RKO (cell line): ENCODE measurements at places on chromosomes 16 and 17.

DNA sequence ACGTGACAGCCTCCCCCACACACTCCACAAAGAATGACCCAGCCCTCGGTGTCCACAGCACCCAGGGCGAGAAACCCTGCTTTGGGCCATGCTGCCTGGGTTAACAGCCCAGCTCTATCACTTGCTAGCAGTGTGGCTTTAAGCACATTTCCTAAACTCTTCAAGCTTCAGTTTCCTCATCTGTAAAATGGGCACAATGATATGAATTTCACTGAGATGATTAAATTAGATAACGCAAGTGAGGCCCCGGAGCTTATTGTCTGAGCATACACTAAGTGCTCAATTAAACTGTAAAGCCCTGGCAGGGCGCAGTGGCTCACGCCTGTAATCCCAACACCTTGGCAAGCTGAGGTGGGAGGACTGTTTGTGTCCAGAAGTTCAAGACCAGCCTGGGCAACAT is 79.4 kb downstream of the LITAF start:
- DNase-seq = no peak

GRCh38 chr16:67801241-67801640 is 5.1 kb downstream of the RANBP10 start:
- no peak for DNase-seq

GRCh38 chr16:64409783-64410210 is 712.1 kb downstream of the CDH11 start:
- DNase-seq = no peak

DNA sequence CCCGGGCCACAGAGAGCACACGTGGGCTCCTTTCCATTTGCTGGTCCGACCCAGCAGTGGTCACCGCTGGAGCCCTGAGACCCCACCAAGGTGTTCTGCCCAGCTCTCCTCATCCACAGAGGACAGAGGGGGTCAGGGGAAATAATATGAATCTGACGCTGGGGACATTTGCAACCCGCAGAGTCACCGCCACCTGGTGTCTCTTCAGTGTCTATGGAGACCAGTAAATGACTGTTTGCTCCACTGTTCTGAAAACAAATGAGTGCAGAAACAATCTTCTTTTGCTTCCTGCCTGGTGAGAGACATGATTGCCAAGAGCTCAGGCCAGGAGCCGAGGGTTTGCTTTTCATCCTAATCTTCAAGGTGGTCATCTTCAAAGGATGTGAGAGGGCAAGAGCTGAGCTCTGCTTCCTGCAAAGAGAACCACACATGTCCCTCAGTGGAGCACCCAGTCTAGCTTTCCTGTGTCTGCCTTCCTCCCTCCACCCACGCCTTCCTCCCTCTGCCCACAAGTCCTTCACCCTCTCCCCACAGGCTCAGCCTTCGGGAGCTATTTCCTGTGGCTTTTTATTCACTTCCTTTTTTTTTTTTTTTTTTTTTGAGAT is 14.7 kb upstream of the KLHDC4 start:
- no peak for DNase-seq

- no peak for DNase-seq
Measured at GRCh38 chr16:8928467-8928957, 35.2 kb downstream of the USP7 start.

- no peak for DNase-seq
Measured at GRCh38 chr16:5508371-5508770, 410.8 kb upstream of the EEF2KMT start.

DNA sequence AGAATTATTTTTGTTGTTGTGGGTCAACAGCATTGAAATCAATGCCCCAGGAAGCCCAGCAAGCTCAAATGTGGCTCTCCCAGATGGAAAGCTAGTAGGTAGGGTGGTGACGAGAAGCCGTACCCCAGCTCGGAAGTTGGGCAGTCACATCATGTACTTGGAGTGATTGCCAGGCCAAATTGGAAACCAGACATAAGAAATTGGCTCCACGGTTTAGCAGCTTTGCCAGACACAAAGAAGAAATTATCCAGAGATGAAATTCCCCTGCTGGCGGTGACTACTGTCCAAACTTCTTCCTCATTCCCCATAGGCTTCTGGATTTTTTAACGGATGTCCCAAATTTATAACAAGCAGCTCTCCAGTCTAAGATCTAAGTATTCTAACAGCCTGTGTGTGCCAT is 95.9 kb downstream of the OR1D5 start:
- no peak for DNase-seq

GRCh38 chr17:26775219-26775822 is 518.6 kb upstream of the WSB1 start:
- DNase-seq = no peak

GRCh38 chr17:1180958-1181752 is 1.4 kb upstream of the ABR start:
- no peak for DNase-seq

DNA sequence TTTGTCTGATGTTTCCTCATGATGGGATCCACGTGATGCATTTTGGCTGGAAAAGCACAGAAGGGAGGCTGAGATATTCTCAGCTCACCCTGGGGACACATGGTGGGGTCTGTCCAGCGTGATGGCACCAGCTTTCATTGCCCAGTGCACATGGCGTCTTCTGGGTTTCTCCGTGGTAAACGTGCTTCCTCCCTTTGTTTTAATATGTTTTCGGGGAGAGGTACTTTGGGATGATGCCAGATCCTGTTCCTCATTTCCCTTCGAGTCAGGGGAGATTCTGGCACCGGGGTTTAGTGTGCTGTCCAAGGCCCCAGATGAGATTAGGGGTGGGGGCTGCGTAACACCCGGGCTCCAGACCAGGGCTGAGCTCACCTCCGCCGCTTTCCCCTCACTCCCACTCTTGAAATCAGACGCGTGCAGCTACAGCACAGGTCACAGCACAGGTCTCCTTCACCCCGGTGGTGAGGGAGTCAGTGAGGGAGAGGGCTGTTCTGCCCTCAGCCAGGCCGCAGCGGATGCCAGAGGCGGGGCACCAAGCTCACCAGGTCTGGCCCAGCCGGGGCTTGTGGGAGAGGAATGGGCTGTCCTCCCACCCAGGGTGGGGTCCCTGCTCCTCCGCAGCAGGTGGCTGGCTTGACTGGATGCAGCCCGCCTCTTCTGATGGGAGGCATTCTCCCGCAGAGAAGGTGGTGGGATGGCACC is 33.9 kb downstream of the COX4I1 start:
- no peak for DNase-seq

DNA sequence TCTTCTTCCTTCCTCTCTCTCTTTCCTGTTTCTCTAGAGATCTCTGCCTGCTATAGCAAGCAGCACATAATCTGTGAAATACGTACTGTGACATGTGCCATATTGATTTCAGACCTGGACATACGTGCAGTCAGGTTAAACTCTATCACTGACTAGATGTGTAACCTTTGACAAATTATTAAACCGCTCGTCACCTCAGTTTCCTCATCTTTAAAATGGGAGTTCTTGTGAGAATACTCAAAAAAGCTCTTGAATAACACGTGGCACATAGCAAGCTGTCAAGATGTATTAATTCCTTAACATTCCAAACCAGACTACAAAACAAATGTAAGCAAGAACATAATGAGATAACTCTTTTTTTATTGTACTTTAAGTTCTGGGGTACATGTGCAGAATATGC is 170.0 kb downstream of the PHKB start:
- DNase-seq = no peak

DNA sequence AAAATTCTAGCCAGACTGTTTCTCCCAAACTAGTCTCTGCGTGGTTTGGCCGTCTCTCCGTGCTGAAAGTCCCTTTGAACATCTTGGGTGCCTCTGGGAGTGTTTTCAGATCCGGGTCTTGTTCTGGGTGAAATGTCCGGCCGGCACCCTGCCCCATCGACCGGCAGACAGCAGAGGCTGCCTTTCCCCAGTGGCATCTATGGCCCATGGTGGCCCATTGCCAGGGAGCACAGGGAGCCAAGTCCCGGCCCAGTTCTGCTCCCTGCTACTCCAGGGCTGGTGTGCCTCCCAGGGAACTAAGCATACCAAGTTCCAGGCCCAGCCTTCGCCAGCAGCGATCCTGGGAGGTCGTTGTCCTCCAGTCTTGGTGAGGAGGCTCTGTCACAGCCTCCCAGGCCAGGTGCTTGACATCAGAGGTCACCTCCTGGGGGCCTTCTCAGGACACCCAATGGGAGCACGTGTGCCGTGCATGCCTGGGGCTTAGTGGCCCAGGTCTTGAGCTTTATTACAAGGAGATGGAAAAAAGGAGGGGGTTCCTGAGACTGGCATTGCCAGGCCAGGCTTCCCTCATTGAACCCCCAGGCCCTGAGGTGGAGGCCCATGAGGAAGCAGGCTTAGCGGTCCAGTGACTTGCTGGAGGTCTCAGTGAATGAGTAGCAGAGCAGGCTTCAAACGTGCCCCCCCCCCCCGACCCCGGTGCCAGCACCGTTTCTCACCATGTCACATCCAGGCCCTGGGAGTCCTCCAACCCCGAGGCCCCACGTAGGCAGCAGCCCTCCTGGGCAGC is 54.0 kb downstream of the PGS1 start:
- no peak for DNase-seq

- no peak for DNase-seq
Measured at GRCh38 chr17:82729479-82730260, 5.7 kb upstream of the FN3K start.

DNA sequence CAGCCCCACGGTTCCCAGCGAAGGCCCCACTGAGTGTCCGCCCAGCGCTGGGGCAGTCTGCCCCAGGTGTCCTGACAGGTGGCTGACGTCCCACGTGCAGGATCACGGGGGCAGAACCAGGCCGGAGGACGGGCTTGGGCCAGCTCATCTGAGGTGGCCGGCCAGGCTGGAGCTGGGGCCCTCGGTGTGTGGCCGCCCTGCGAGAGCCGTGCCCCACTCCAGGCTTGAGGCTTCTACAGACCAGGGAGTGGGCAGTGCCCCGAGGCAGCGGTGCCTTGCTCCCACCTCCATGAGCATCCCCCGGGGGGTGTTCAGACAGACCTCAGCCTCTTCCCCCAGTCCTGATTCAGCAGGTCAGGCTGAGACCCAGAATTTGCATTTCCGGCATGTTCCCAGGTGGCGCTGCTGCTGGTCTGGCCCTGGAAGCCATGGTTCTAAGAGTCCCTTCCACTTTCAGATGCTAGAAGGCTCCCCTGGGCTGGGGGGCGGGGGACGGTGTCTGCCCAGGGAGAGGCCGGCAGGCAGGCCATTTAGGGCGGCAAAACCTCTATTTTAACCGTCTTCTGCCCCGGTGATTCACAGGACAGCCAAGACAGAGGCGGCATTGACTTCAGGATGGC is 35.4 kb upstream of the PABPN1L start:
- no peak for DNase-seq

DNA sequence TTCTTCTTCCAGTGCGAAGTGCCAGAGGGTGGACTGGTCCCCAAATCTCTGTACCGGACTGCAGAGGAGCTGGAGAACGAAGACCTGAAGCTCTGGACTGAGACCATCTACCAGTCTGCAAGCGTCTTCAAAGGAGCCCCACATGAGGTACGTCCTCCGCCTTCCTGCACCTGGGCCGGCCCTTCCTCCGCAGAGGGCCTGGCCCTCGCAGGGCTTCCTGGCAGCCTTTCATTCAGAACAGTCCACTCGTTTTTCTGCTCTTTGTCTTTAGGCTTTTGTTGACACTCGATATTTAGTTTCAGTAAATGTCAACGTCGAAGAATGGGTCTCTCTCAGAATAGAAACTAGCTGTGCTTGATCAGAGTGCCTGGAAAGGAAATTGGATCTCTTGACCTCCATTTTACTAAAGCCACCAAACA is 68.6 kb downstream of the SEC14L1 start:
- DNase-seq = no peak

DNA sequence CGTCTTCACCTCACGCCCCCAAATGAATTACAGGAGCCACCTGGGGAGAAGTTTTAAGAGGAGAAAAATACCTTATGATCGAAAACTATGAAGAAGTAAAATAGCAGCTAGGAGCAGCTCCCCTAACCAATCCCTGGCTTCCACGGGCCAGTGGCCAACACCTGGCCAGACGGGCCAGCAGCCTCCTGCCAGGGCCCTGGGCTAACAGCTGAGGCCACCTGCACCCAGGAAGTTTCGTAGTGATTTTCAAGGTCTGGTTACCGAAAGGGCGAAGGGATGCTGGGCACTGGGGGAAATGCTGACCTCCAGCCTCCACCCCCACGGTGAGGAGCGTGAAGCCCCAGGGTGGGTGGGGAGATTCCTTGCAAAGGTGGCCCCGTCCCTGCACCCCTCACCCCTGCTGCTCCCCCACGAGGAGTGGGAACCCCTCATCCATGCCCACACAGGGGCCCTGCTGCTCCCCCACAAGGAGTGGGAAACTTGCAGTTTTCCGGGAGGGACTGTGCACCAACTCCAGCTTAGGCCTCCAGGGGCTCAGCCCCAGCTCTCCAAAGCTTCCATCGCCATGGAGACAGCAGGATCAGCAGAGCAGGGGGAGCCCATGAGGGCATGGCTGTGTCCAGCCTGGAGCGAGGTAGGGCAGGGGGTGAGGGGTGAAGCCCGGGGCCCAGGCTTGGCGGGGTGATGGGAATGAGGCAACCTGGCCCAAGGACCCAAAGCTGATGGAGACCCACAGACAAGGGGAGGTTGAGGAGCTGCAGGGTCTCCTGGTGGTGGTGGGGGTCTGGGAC is 31.9 kb upstream of the ACSF3 start:
- DNase-seq = no peak

- no peak for DNase-seq
Measured at GRCh38 chr17:82666931-82667667, 18.9 kb upstream of the WDR45B start.

GRCh38 chr17:37787055-37787757 is 42.3 kb upstream of the HNF1B start:
- DNase-seq = no peak

- no peak for DNase-seq
Measured at GRCh38 chr16:89636663-89637062, 20.8 kb downstream of the CHMP1A start.

DNA sequence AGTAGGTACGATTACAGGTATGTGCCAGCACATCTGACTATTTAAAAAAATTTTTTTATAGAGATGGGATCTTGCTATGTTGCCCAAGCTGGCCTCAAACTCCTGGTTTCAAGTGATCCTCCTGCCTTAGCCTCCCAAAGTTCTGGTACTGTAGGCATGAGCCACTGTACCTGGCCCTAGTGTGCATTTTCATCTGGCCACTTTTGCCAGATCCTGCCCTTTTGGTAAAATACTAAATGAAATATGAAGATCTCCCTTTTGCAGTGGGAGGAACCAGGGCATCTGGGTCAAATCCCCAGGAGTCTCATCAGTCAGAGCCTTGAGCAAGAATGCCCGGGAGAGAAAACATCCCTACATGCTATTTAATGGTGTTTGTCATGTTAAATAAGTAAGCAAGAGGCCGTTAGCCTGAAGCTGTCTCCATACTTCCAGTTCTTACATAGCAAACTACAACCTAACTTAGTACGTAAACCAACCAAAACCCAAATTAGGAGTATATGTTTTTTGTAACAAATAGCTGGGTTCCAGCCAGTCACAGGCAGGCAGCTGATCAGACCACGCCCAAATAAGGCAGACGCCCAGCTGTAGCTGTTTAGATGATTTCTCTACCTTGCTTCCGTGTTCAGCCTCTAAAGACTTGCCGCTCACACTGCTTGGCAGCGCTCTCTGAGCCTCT is 46.5 kb upstream of the CLEC18A start:
- no peak for DNase-seq

DNA sequence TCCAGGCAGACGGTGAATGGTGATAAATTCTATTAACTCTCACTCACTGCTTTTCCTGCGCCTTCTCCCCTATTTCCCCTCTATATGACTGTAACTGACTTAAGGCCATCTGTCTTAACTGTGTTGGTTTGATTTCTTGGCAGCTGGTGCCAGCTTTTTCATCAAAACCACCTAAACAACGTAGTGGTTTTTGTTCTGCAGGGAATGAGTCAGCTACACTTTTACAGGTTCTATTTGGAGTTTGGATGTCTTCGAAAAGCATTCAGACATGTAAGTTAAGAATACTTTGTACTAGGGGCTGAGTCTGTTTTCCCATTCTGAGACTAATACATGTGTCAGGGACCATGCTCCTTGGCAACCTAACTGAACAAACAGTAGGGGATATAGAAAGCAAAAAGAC is 8.5 kb downstream of the REXO5 start:
- DNase-seq = no peak

GRCh38 chr17:20200016-20200795 is 191.0 kb downstream of the SPECC1 start:
- no peak for DNase-seq
